ENCODE measurements at places on chromosomes 2 and 18.

- DNase-seq, result no peak
These were observed 741 bp downstream of the GPR148 start for GRCh38 chr2:130729322-130730299.

DNA sequence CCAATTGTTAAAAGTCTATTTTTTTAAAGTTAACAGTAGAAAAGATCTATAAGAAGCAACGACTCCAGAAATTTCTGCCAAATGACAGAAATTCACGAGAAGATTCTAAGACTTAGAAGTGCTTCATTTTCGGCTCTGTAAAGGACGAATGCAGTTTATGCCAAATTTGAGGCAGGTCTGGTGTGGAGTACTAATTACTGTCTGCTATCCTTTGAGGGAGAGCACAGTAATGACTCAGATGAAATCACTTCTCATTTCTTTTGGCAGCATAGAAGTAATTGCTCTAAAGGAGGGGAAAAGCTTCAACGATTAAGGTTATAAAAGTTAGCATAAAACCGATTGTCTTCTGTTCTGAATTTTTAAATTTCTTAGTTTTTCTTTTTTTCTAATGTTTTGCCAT, 11.4 kb downstream of the G6PC2 start:
- no peak for DNase-seq

DNA sequence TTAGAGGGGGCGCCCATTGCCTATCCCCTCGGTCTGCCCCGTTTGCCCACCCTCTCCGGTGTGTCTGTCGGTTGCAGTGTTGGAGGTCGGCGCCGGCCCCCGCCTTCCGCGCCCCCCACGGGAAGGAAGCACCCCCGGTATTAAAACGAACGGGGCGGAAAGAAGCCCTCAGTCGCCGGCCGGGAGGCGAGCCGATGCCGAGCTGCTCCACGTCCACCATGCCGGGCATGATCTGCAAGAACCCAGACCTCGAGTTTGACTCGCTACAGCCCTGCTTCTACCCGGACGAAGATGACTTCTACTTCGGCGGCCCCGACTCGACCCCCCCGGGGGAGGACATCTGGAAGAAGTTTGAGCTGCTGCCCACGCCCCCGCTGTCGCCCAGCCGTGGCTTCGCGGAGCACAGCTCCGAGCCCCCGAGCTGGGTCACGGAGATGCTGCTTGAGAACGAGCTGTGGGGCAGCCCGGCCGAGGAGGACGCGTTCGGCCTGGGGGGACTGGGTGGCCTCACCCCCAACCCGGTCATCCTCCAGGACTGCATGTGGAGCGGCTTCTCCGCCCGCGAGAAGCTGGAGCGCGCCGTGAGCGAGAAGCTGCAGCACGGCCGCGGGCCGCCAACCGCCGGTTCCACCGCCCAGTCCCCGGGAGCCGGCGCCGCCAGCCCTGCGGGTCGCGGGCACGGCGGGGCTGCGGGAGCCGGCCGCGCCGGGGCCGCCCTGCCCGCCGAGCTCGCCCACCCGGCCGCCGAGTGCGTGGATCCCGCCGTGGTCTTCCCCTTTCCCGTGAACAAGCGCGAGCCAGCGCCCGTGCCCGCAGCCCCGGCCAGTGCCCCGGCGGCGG, 1.7 kb downstream of the MYCN start:
- no peak for DNase-seq

GRCh38 chr2:177753682-177754491, 318.7 kb downstream of the PDE11A start:
- DNase-seq, result no peak

DNA sequence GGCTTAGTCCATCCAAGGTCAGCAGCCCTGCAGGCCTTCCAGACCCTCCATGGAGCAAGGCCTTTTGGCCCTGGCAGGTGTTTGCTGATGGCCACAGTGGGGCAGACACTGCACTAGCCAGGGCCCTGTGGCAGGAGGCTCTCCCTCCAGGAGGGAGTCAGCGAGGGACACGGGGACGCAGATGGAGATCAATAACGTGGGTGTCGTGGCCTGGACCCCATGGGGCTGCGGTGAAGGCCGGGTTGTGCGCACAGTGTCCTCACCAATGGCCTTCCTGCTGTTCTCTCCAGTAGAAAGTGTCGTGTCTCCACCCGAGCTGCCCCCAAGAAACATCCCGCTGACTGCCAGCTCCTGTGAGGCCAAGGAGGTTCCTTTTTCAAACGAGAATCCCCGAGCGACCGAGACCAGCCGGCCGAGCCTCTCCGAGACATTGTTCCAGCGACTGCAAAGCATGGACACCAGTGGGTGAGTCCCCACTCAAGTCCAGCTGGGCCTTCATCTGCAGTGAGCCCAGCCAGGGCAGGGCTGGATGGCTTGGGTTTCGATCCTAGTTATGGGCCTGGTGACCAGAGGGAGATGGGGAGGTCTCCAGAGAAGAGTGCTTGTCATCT, 65.4 kb downstream of the INPP5D start:
- DNase-seq, result no peak

GRCh38 chr2:24084386-24085199, at the start of gene TP53I3:
Gene TP53I3 (minus strand): TSS chr2:24084834. CDS start chr2:24084326, 508 bp downstream.
- DNase-seq, result peak; percentile 53

- DNase-seq, result no peak
These were observed 117.9 kb downstream of the MYCN start for GRCh38 chr2:16058256-16058655.

DNA sequence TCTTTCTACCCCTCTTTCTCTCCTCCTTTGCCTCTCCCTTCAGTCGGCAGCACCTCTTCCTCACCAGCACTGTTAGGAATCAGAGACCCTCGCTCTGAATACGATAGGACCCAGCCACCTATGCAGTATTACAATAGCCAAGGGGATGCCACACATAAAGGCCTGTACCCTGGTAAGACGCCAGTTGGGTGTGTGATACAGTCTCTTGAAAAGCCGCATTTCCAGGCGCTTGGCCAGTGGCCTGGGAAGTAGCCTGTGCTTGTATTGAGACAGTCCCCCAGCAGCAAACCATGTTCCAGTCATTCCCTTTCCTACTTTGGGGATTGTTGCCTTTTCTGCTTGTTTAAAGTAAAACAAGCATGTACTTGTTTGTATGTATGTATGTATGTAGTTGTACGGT, 118.4 kb upstream of the DAPL1 start:
- no peak for DNase-seq

DNA sequence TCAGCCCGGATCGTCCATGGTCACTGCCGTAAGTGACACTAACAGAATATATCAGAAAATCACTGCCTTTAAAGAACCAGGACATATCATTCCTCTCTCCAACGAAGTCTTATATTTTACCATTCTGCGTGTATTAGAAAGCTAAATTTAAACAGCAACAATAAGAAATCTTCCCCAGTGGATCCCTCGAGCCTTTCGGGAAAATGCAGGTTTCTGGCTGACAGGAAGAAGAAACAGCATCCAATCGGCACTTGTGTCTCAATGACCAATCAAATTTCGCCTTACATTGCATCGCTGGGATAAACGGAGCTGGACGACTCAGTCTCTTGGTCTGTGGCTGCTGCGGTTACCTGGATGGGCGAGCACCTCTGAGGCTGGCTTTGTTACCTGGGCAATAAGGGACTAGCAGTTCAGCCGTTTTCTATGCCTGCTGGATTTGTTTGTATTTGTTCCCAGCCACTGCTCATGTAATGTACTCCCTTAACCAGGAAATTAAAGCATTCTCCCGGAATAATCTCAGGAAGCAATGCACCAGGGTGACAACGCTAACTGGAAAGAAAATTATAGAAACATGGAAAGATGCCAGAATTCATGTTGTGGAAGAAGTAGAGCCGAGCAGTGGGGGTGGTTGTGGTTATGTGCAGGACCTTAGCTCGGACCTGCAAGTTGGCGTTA, at the start of gene DUSP19:
TSS of gene DUSP19 (plus strand) at position 284 of the 675 bp plus-strand sequence. CDS start at position 471, 187 bp downstream.
- peak; percentile 62 for DNase-seq

DNA sequence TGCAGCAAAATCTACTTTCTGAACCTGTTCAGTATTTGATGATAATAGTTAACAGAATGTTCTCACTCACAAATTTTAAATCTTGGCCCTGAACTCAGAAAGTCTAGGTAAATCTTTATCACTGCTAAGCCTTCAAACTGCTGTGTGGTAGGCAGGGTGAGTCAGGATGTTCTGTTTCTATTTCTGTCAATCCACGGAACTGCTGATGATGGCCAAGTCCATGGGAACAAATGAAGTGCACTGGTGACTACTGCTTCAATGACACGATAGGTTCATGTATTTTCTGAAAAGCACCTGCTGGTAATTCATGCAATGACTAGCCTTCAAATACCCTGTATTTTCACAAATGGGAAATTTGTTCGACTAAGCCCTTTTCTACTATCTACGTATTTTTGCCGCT, 14.2 kb downstream of the NIFK start:
- DNase-seq, result no peak

GRCh38 chr2:236085211-236085610, 83.0 kb downstream of the GBX2 start:
- DNase-seq, result no peak

DNA sequence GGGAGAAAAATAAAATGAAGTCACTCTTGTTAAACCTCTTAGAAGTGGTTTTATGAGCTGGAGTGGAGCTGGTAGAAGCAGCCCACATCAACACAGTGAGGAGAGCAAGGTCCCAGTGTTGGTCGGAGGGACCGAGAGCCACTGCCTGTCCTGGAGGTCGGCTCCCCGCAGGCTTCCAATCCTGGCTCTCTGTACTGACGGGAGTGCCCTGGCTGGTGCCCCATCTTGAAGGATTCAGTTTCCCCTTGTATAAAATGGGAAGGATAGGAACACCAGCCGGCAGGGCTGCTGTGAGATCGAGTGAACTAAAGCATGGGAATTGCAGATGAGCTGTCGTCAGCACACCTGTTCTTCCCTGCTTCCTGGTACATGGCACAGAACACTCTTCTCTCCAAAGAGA, 104.3 kb upstream of the ID2 start:
- DNase-seq, result no peak

GRCh38 chr2:205323929-205324328, 358.4 kb upstream of the NRP2 start:
- DNase-seq, result no peak

- no peak for DNase-seq
These were observed 217.5 kb upstream of the SOX11 start for GRCh38 chr2:5474716-5475115.

- DNase-seq, result no peak
These were observed 268.0 kb downstream of the NAPG start for GRCh38 chr18:10793730-10794370.

DNA sequence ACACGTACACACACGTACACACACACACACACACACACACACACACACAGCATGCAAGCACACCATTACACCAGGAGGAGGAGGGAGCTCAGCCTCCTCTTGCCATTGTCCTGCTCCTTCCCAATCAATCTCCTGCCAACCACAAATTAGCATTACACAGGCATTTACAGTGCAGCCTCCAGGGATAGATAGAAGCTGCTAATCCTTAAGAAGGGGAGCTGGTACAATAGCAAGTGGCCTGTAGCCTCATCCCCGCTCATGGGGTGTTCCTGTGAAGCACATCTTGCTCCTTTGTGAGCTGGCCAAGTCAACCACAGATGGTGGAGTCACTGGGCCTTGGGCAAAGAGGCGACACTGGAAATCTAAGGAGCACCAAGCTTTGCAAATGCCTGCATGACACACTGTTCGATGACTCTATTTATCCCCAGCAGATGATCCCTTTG, 110.3 kb upstream of the PKDCC start:
- no peak for DNase-seq

DNA sequence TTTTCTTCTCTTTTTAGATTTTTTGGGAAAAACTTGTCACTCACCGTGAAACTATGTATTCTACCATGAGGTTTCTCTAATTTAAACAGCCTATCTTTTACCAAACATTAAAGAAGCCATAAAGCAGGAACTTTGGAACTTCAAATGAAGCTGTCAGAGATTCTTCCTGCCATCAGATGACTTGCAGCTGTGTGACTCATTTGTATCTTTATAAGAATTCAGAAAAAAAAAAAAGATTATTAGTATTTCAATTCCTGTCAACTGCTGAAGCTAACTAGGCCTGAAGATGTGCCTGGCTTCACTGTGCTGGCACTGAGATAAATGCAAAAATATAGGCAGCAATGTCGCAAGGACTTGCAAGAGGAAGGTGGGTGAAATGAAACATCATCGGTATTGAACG, 1399.1 kb upstream of the PIK3C3 start:
- DNase-seq, result no peak

GRCh38 chr18:3985664-3986063, 469.4 kb downstream of the DLGAP1 start:
- DNase-seq, result no peak

DNA sequence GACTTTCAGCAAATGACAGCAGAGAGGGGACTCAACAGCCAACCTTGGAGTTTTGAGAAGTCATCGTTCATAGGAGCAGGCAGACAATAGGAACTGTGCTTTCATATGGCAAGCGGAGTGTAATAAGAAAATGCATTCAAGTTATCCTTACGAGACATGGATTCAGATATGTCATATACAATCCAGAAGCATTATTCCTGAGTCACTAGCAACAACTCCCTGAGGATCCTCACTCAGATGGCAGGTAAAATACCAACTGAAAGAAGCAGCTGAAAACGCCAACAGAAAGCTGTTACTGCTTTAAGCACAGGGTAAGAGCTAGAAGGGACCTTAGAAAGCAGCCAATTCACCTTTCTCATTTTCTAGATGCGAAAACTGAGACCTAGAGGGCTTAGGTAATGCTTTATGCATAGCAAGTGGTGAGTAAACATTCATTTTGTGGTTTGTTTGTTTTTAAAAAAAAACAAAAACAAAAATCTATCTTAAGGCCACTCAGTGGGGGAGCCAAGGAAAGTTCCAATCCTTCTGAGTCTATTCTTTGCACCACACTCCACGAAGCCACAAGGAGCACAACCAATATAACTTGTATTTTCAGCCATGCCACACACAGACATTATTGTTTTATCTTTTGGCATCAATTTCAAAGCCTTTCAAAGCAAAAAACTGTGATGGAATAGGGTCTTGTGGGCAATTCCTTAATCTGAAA, 89.1 kb upstream of the RIOK3 start:
- no peak for DNase-seq

GRCh38 chr2:25606892-25607291, 66.5 kb downstream of the DTNB start:
- no peak for DNase-seq

DNA sequence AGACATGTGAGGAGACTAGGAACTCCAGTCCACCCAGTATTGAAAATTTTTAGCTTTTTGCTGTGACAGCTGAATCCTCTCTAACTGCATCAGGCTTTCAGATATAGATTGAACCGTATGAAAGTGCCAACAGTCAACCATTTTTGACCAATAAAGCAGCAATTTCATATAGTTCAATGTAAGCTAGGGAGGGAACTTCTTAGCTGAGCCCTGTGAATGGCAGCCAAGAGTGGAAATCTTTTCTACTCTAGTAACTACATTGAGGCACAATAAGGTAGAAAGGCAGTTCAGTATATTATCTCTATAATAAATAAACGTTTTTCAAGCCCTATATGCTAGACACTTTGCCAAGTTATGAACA, 96.3 kb upstream of the TANK start:
- DNase-seq, result no peak

- DNase-seq, result no peak
These were observed 850.6 kb upstream of the ACVR2A start for GRCh38 chr2:146994246-146994645.

DNA sequence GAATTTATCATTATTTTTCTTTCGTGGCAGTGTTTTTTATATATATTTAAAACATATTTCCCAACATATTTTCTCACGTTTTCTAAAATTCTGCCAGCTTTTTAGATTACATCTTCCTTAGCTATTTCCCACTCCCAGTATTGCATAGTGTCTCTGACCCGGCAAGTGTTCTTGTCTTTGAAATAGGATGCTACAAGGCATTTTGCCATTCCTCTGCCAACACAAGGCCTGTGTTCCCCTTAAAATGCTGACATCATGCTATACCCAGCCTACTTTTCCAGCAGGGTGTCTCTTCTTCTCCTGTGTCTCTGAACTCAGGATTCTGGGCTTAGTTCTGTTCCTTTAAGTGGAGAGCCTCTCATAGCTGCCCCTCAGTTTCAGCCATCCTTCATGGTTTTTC, 115.2 kb downstream of the DIS3L2 start:
- no peak for DNase-seq

All from activated CD8-positive, alpha-beta memory T cell treated with anti-CD3 and anti-CD28 coated beads for 4 hours (primary cell).